ENCODE measurements at places on chromosomes 6 and 20.
A peak's percentile ranks its signal among the peaks of the same experiment; 100 is the strongest.

GRCh38 chr20:8033151-8033841 is 13.7 kb upstream of the TMX4 start:
- no peak for DNase-seq

DNA sequence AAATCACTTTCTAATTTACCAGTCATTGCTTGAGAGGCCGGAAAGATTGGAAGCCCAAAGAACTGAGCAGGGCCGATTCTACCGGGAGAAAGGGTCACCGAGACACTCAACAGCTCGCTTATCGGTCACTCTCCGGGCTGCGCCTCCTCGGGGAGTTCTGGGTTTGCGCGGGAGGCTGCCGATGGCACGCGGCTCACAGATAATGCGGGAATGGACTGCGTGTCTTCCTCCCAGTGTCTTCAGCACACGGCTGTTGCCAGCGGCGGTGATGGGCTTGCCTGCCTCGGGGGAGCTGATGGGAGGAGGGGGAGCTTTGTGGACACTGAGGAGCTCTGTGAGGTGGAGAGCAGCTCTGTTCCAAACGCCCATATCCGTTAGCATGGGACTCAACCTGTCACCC is 314.6 kb downstream of the CDH4 start:
- no peak for DNase-seq

DNA sequence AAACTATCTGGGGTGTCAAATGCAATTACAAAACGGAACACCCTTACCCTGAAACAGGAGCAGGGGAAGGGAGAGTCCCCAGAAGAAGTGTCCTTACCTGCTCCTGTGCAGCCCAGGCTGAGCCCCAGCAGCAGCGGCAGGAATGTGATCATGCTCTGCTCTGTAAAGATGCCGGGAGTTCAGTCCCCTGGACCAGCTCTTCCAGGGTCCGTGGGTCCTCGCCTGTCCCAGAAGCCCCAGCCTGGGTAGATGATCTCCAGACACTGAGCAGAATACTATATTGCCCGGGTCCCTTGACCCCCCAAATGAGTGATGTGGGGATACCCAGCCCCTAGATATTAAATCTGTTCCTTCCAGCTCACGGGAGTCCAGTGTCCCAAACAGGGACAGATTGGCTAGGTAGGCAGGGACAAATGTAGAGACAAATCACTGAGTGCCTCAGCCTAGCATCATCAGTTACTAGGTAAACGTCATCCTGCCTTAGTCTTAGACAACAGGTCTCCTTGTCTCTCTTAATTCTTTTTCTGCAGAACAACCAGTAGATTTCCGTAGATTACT is at the start of gene HLA-DMB:
TSS of gene HLA-DMB (minus strand) at position 373 of the 558 bp plus-strand sequence. CDS start at position 152, 221 bp downstream.
- DNase-seq = peak; percentile 45

DNA sequence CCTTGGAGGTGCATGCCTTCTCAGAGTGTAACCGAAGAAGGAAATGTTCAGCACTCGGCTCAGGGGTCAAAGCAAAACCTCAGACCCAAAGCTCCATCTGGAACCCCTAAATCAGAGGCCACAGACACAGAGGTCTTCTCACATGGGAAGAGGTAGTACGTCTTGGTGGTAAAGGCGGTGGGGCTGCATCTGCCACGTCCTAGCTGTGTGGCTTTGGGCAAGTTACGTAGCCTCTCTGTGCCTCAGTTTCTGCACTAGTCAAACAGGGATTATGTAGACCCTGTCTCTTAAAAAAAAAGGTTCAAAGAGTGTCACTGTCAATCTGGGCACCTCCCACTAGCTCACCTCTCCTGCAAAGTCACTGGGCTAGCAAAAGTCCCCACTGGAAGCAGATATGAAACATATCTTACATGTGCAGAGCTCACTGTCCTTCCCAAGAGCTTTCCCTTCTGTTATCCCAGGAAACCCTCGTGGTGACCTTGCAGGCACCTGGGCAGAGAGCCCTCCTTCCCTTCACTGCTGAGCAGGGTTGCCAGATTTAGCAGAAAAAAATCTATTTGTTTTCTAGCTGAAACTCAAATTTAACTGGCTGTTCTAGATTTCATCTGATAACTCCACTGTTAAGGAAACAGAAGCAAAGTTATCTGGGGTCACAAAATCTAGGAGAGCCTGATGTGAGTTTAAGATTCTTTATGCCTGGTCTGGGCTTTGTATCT is 18.0 kb upstream of the NAA20 start:
- no peak for DNase-seq

GRCh38 chr6:1679031-1679687 is 69.4 kb downstream of the FOXC1 start:
- DNase-seq = no peak

DNA sequence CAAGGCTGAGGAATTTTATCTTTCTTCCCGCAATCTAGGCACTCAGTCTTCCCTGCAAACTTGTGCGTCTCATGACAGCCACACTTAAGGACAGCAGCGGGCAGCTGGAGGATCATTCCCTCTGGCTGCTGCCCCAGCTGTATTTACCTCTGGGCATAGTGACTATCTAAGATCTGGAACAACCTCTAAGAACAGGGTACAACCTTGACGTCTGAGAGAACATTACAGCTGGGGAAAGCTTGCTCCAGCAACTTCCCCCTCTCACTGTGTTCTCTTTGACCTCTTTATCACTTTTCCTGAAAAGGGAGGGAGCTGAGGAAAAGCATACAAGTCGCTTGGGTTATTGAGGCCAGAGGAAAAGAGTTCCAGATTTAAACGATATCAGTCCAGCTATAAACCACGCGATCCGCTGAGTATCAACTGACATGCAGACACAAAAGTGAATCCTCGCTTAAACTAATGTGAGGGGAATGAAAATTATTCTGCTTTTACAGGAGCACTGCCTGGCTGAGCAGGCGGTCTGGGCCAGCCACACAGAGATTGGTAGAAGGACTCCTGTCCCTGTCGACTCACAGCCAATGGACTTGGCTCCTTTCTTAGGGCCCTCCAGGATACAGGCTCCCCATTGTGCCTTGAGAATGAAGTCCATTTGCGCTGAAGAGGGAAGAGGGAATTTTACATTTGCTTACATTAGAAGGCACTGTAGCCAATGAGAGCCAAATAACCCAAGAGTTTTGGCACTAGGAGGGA is 153.3 kb downstream of the QRSL1 start:
- no peak for DNase-seq

- DNase-seq = no peak
Measured at GRCh38 chr20:6122873-6123648, at the start of gene FERMT1. Gene FERMT1 (minus strand): TSS chr20:6123030. CDS start chr20:6119554, 3,476 bp downstream.

DNA sequence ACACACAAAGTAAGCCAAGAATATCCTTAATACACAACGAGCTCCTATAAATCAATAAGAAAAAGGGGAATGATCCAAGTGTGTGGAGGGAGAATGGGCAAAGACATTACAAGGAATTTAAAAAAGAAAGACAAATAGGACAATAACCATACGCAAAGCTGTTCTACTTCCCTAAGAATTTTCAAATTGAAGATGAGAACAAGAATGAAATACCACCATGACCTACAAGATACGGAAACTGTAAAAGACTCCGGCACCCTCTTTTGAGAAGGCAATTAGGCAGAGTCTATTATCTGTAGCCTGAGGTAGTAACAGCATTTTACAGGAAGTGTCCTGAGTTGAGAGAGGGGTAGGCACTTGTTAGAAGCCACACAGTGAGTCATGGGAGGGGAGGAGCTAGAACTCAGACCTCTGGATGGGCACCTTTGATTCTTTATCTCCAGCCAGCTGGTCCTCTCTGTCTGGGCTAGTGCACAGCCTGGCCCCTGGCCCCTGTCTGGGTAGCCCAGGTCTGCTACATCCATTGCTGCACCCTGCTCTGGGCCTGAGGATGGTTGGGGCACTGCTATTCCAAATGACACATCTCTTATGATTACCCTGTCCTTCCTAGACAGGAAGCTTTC is 15.3 kb downstream of the RSPO4 start:
- DNase-seq = no peak

- no peak for DNase-seq
Measured at GRCh38 chr20:44532259-44532980, 10.6 kb upstream of the SERINC3 start.

GRCh38 chr6:158758451-158758860 is 60.7 kb downstream of the EZR start:
- no peak for DNase-seq

- DNase-seq = no peak
Measured at GRCh38 chr6:143773506-143774150, 69.5 kb upstream of the LTV1 start.

DNA sequence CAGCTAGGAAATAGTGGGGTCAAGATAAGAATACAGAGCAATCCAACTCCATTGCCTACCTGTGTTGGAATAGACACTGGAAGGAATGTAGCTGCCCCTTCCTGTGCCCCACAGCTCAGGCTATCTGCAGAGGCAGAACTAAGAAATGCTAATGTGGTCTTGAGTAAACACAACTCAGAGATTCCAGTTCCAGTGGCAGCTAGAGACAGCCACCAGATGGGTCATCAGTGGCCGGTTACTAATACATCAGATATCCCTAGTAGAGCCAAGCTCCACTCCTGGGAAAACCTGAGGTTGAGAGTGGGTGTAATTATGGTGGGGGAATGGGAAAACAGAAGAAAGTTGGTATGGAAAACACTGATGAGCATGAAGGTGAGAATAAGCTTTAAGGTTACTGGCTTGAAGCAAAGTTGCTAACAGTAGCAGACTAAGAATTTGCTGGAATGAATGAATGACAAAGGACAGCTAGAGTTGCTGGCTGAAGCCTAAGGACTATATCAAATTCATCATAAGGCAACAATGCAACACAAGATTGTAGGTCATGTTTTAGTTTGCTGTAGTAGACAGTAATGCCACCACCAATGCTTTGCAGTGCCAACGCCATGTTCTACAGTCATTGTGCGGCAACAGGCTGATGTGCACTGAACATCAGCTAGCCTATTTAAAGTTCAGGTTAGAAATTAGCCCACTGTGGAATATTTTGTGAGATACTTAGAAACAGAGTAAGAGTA is 28.3 kb upstream of the FAM83C start:
- no peak for DNase-seq

Data from T-cell (primary cell).